Memory B cell (primary cell): ENCODE measurements at places on chromosomes 6 and 20.
A peak's percentile ranks its signal among the peaks of the same experiment; 100 is the strongest.

DNA sequence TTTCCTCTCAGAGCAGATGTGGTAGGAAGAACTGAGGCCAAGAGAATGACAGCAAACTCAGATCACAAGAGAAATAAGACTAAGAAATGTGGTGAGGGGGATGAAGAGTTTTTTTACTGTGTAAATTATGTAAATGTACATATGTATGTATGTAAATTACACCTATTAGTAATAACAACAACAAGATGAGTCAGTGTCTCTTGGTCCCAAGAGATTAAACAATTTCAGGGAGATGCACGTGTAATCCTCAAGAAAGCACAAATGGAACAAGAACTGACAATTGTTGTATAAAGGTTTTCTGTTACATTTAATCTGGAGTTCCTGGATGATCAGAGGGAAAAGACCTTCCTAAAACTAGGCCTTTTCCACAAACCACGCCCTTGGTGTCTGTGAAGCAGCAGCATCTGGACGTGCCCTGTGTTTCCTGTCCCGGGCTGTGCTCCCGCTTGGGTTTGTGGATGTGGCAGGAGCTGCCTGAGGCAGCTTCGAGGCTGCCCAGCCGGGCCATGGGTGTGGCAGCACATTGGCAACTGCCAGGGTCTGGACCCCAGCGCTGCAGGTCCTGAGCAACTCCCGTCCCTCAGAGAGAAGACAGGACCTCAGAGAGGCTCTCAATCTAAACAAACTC lies 994 bp downstream of the CLDN20 start:
- no peak for DNase-seq

DNA sequence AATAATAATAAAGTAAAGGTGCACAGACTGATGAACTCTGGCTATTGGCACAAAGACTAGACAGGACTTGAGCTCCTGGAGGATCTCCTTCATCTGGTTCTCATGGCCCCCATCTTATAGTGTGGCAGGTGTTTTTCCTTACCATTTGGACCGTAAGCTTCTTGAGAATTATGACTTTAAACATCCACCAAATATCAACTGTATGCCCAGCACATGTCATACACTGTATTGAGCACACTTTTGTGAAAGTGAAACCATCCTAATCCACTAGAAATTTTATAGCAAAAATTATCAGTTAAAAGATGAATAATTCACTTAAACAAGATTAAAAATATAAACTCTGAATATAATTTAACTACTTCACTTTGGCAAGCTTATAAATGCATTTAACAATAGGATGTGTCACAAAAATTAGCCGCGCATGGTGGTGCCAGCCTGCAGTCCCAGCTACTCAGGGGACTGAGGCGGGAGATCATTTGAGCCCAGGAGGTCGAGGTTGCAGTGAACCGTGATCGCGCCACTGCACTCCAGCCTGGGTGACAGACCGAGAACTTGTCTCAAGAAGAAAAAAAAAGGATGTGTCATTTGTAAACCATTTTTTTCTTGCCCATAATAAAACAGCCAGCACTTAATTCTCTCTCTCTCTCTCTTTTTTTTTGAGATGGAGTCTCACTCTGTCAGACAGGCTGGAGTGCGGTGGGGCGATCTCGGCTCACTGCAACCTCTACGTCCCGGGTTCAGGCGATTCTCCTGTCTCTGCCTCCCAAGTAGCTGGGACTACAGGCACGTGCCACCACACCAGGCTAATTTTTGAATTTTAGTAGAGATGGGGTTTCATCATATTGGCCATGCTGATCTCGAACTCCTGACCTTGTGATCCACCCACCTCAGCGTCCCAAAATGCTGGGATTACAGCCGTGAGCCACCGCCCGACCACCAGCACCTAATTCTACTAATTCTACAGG lies 9.1 kb downstream of the HIVEP2 start:
- peak; percentile 45 for DNase-seq

- no peak for DNase-seq
These were observed 168.7 kb upstream of the FUT9 start for GRCh38 chr6:95847061-95847460.

DNA sequence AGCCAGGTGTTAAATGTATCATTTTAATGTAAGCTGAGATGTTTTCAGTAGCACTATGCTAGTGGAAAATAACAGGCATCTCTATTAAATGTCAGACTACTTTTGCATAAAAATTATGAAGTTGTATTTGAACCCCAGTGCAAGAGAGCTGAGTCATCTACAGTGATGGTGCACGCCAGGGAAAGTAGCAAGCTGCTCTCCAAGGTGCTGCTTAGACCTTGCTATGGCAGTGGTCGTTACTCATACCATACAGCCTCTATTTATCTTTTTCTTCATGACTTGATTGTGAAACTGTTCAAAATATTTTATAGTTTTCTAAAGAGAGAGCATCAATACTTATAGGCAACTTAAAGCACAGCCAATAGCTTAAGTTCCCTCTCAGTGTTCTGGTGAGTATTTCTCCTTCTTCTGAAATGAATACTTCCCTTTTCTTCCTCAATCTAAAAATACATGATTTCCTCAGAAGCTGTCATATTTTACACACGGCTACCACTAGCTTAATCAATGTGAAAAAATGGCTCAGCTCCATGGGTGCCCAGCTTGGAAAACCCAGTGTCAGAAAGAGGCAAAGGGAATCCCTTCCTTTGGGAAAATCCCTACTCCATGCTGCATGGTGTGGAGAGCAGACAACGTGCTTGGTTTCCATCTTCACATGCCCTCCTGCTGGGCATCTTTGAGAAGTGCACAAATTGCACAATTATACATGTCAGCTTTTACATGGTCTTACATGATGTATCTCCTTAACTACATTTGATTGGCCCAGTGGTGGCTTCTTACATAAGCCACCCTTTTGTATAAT lies 105.6 kb downstream of the ELOVL4 start:
- DNase-seq, result no peak

DNA sequence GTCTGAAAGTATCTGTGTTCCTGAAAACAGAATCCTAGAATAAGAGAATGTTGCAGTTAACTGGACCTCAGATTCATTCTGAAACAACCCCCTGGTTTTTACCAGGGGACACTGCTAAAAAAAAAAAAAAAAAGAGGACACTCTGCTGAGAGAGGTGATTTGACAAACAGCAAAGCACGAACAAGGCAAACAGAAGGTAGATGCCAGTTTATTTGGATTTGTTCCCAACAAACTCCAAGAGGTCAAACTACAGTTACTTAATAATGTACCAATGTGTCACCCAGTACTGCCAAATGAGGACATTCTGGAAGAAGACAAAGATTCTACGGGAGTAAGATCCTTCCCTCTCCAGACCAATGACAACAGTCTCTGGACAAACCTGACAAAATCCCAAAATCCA lies 40.6 kb upstream of the SLC22A16 start:
- no peak for DNase-seq

DNA sequence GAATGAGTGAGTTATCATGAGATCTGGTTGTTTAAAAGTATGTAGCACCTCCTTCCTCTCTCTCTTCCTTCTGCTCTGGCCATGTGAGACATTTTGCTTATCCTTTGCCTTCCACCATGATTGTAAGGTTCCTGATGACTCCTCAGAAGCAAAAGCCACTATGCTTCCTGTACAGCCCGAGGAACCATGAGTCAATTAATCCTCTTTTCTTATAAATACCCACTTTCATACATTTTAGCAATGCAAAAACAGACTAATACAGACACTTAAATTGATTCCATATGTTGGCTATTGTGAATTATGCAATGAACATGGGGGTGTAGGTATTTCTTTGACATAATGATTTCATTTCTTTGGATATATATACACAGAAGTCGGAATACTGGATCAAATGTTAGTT lies 792.8 kb upstream of the EYS start:
- no peak for DNase-seq

DNA sequence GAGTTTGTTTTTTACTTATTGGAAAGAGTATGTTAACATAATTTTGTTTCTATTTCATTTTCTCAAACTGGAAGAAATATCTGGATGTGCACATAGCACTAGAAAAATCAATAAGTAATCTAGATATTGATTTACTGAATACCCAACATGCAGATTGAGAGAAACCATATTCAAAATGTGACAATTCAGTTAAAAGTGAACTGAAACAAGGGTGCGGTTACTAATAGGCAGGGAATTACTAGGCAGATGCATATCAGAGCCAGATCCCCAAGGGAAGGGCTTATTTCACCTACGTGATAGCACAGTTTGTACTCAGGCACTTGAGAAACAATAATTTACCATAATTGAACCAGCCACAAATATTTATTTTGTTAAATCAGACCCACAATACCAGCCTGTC lies 493.1 kb upstream of the FLRT3 start:
- DNase-seq, result no peak

DNA sequence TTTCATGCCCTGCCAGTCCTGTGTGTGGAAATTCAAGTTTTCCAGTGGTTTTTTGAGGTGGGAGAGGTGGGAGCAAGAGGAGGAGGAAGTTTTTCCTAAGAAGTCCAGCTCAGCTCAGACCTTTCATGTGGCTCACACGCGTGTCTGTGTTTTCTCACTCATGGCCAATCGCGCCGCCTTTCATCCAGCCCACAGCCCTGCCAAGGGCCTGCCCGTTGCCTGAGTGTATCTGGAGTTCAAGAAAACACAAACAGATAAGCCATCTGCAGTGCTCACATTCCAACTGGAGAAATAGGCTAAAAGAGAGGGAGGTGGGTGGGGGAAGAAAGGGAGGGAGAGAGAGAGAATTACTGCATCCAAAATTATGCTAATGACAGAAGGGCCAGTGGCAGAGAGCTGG lies 12.6 kb upstream of the MPC1 start:
- DNase-seq, result no peak

DNA sequence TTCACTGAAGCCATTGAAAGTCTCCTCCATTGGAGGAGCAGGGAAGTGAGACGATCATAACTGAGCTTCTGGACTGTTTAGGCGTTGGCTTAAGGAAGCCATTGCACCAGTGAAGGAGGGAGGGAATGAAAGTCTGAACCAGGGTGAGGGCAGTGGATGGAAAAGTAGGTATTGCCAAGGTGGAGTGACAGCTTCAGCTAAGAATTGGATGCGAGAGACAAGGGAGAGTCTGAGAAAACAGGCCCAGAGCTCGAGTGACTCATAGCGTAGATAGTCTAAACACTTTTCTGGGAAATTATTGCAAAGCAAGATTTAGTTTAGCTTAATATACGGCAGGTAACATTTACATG lies 4.5 kb downstream of the DSP start:
- no peak for DNase-seq

- DNase-seq, result no peak
These were observed 650.8 kb upstream of the AGPAT4 start for GRCh38 chr6:161924516-161925116.

DNA sequence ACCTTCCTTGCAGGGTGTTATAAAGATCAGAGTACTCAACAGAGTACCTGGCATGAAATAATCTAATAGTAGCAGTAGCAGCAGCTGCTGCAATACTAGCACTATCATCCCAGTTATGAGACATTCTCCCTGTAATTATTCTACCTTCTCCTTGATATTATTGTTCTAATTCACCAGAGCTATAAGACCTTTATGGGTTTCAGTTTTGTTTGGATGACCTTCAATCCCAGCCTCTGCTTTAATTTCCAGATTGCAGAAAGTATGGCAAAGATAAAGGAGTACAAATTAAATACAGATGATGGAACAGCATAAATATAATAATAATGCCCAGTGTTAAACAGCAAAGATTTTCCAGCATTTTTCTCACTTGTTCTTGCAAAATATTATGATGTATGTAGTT lies 150.5 kb upstream of the MYLIP start:
- no peak for DNase-seq

DNA sequence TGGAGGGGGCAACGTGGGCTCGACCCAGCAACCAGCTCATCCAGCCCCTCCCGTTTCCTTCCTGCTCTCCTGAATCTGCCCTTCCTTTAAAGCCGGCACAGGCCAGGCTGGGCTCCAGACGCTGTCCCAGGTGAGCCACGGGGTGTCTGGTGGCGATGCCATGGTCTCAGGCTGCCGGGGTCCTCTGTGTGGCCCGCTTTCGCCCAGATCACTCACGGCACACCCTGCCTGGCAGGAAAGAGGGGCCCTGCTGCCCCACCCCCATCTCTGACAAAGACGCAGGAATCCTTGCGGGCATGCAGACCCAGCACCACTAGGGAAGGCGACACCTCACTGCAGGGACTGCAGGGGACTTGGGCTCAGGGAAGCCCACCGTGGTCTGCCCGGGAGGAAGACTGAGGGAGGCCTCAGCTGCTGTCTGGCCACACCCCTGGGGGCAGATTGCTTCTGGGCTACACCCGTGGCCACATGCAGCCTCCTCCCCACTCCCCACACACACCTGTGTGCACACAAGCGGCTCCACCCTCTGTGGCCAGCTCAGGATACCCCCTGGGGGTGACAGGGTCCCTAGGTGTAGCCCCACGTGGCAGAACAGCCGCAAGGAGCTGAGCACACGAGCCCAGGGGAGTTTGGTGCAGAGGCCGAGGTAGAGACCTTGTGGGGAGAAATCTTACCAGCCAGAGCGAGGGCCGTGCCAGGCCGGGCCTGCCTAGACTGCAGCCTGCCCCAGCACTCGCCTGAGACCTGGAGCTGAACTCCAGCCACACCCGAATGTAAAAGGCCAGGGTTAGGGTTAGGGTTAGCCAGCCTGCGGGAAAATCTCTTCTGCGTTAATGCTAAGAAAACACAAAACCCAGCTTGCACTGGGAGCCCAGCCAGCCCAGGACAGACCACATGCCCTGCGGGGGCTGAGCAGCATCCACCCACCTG lies 104.6 kb downstream of the DLL1 start:
- DNase-seq, result peak; percentile 3

DNA sequence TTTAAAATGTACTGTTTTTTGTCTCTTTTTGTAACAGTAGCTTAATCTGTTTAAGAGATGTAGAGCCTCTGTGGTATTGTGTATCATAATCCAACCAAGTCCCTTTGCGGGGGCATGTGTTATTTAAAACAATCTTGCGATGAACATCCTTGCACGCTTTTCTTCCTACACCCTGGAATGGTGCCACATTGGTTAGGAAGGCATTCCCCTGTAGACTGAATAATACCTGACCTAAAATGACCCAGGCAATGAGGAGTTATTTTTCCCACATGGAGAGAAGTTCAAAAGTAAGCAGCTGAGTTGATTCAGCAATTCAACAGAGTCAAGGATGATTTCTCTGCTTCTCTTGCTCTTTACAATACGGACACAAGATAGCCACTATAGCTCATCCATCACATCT lies 142.0 kb upstream of the PMEPA1 start:
- DNase-seq, result no peak
